ENCODE measurements at places on chromosomes 5 and 9. TPM values are rescaled to one million over a fixed set of nuclear protein-coding genes. Genes with fewer than 3 reads are reported as not detected.

ZNF454 gene
- total RNA-seq: not detected

CDC20B gene
- 0.07 TPM for total RNA-seq

CCT5 gene
- total RNA-seq: 333 TPM

TJP2 gene
- 28.3 TPM for total RNA-seq

GRCh38 chr9:112049811-112050516, 125.1 kb downstream of the SUSD1 start:
- H3K27me3 ChIP-seq: no peaks in the 10 kb centered on the region
- H3K4me1 ChIP-seq: peaks cover 73% of the 10 kb centered on the region
- peak overlapping the region; percentile 78 for H3K27ac ChIP-seq
- peaks cover 41% of the 10 kb centered on the region for H3K36me3 ChIP-seq
- H3K4me3 ChIP-seq: peak overlapping the region; percentile 55
- DNase-seq: no peak

DNA sequence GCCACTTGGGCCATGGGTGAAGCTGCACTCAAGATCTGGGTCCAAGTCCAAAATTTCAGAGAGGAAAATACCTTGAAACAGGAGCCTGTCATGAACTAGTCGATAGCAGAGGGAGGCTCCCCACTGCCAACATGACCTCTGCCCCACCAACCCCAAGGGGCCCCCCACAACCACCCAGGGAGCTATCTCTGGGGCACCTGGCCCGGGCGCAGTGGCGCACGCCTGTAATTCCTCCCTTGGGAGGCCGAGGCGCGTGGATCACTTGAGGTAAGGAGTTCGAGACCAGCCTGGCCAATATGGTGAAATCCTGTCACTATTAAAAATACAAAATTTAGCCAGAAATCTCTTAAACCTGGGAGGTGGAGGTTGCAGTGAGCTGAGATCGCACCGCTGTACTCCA, 20.1 kb upstream of the HMCN2 start:
- peaks cover 3% of the 10 kb centered on the region for H3K36me3 ChIP-seq
- DNase-seq: no peak
- H3K27ac ChIP-seq: no peak overlapping the region
- H3K4me3 ChIP-seq: no peak overlapping the region
- H3K4me1 ChIP-seq: peaks cover 15% of the 10 kb centered on the region

SETX gene
- 16.7 TPM for total RNA-seq

GRCh38 chr5:1564824-1565736, 41.3 kb upstream of the LPCAT1 start:
- no peak overlapping the region for H3K27ac ChIP-seq
- H3K4me1 ChIP-seq: peaks cover 35% of the 10 kb centered on the region
- H3K36me3 ChIP-seq: peaks cover under 1% of the 10 kb centered on the region

TAF11L11 gene
- total RNA-seq: not detected

DNA sequence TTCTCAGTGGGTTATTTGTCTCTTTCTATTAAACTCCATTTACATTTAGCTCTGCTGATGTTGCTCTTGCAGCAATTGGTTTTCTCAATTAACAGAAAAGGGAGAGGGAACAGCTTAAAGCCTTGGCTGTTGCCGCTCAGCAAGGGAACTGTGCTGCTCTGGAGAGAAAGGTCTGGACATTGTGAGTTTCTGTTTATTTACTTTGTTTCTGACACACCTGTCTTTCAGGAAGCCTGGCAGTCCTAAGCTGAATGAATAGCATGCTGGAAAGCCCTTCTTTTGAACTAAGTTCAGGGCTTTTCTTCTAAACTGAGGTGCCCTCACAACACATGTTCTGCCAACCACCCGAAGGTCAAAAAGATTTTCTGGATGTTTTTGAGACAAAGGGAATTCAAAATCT, 491.9 kb downstream of the PDE4D start:
- no peak overlapping the region for H3K4me3 ChIP-seq
- no peaks in the 10 kb centered on the region for H3K4me1 ChIP-seq

RLN2 gene
- not detected for total RNA-seq

DNA sequence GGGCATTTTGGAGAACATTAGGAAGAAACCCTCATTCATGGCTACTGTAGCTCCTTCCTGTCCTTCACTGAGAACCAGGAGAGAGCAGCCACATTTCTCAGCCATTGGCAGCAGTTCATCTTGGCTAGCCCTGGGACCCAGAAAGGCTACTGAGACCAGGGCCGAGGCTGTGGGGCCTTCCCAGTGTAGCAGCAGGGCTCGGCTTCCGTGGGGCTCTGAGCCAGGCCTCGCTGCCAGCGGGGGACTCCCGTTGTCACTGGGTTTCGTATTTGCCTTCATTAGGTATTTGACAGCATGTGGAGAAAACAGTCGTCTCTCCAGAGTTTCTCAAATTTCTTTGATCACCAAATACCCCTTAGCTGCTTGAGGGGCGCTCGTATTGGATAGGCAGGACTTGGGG, 37.3 kb upstream of the PRDM12 start:
- no peaks in the 10 kb centered on the region for H3K27me3 ChIP-seq
- DNase-seq: no peak
- no peak overlapping the region for H3K4me3 ChIP-seq
- H3K36me3 ChIP-seq: peaks cover 19% of the 10 kb centered on the region

FAM81B gene
- total RNA-seq: not detected

DNA sequence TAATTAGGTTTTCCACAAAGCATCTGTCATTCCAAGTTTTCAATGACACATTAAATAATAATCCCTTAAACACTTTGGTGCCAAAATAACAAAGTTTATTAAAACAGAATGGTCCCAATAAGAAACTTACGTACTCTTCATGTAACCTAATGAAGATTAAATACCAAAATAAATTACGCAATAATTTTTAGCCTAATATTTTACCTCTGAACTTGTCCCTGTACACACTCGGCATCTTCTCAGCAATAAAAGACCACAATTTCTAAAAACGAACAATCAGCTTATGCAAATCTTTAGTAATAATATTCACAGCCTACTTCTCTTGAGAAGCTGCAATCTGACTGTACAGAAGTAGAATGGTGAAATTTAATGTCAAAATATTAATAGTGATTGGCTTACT, 163.6 kb downstream of the ZDHHC21 start:
- peaks cover 13% of the 10 kb centered on the region for H3K27me3 ChIP-seq
- no peak overlapping the region for H3K27ac ChIP-seq
- peaks cover 17% of the 10 kb centered on the region for H3K4me1 ChIP-seq
- DNase-seq: no peak

DNA sequence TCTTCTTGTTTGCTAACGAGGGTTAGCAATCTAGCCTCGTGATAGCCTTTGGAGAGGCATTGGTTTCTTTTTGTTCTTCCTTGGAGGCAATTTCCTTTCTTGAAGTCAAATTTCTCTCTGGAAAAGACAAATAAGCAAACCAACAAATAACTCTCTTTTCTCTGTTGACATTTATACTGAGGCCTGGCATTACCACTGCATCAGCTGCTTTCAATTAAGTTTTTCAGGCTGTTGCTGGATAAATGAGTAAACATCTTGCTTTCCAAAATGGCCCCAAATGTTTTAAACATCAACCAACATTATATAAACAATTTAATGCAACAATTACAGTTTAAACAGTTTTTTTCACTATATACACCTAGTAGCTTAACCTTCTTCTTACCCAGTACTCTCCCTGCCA, 264.4 kb downstream of the HTR1A start:
- no peak overlapping the region for H3K4me3 ChIP-seq
- H3K27me3 ChIP-seq: no peaks in the 10 kb centered on the region
- H3K36me3 ChIP-seq: no peaks in the 10 kb centered on the region
- H3K27ac ChIP-seq: no peak overlapping the region
- H3K4me1 ChIP-seq: no peaks in the 10 kb centered on the region
- no peak for DNase-seq

DNA sequence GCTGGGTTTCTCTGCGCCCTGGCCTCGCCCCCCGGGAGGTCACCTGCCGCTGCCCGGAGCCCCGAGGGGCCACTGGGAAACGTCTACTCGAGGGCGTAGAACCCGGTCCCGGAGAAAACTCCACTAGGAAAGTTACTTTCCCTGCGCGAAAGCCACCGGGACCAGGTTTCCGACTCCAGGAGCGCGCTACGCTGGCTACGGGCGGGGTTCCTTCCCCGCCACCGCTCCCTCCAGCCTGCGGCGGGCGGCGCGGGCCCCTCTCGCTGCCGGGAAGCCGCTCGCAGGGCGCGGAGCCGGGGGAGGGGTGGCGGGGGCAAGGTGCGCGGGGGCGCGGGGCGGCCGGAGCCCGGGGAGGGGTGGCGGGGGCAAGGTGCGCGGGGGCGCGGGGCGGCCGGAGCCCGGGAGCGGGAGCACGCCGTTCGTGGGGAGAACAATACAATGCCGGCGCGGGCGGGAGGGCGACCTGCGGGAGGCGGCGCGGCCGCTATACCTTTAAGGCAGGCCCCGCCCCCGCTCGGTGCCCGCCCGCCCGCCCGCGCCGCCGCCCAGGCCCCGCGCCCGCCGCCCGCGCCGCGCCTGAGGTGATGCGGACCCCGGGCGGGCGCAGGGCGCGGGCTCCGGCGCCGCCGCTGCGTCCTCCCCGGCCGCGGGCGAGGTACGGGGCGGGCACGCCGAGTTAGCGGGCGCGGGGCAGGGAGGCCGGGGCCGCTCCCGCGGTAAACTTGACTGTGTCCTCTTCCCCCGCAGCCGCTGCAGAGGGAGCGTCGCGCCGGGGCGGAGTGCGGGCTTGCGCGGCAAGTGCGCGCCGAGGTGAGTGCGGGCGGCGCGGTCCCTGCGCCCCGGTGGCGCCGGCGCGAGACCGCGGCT, 278.1 kb downstream of the AOPEP start:
- peaks cover 39% of the 10 kb centered on the region for H3K36me3 ChIP-seq
- peaks cover 2% of the 10 kb centered on the region for H3K27me3 ChIP-seq
- H3K27ac ChIP-seq: peak overlapping the region; percentile 93
- H3K4me3 ChIP-seq: peak overlapping the region; percentile 93

DNA sequence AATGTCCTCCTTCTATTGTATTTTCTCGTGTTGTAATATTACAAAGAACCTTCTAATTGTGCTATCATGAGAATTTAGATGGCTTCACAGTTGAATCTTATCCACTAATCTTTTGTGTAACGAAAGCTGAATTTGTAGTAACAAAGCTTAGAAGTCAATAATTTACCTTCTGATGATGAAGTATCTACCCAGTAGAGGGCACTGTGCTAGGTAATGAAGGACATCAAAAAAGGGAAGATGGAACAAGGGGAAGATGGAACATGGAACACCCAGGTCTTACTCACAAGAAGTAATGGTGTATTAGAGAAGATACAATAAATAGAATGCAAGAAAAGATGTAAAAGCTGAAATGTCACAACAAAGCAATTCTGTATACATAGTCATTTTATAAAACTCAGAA, 131.0 kb upstream of the CCNG1 start:
- H3K36me3 ChIP-seq: no peaks in the 10 kb centered on the region
- no peak for DNase-seq
- H3K27me3 ChIP-seq: no peaks in the 10 kb centered on the region
- no peak overlapping the region for H3K27ac ChIP-seq
- no peak overlapping the region for H3K4me3 ChIP-seq

GRCh38 chr5:54672871-54673270, 155.3 kb downstream of the SNX18 start:
- H3K27me3 ChIP-seq: peaks cover 4% of the 10 kb centered on the region
- no peak overlapping the region for H3K4me3 ChIP-seq

FAXDC2 gene
- total RNA-seq: 5.0 TPM

SUSD1 gene
- 7.4 TPM for total RNA-seq

SQSTM1 gene
- 256 TPM for total RNA-seq

DNA sequence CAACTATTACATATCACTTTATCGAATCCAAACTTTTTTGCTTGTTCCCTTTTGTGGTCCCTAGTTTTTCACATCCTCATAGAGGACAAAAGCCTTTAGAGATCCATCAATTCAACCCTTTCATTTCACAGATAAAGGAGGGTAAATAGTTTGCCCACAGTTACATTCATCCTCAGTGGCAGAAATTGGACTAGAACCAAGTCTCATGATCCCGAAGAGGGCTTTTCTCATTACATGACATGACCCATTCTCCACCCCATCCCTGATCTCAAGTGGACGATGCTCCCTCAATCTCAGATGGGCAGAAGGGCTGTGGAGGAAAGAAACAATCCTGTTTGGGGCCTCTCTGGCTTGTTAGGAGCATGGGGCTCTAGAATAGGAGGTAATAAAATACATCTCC, 23.1 kb downstream of the TICAM2 start:
- H3K36me3 ChIP-seq: peaks cover 64% of the 10 kb centered on the region
- peaks cover 62% of the 10 kb centered on the region for H3K4me1 ChIP-seq
- peak overlapping the region; percentile 56 for H3K27ac ChIP-seq
- DNase-seq: no peak
- no peak overlapping the region for H3K4me3 ChIP-seq

DNA sequence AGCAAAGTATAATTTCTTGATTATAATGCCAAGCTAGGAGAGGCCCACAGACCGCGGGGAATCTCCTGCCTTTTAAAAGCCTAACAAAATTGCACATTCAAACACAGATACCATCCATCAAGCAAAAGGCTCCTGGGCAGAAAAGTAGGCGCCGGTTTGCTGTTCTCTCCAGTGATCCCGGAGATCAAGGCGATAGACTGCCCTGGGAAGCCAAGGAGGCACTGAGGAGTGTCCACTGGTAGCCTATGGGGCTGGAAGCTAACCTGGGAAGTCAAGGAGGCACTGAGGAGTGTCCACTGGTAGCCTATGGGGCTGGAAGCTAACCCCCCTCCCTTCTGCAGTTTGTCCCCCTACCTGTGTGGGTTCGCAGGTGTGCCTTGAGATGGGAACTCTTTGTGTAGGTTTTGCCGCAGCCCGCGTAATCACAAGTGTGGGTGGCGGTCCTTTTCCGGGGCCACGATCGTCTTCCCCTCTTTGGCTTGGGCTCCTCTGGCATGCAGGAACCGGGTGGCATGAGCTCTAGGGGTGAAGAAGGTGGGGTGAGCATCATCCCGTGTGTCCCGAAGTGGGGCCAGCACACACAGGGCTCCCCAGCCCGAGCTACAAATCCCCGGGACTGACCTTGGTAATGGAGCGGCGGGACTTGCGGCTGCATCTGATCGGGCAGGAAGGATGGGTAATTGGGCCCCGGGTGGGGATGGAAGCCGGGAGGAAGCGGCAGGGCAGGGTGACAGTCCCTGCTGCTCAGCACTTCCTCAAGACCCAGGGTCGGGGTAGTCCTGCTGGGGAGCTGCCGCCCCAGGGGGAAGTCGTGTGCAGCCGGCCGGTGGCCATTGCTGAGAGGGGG, 2.7 kb downstream of the KLF4 start:
- peaks cover 6% of the 10 kb centered on the region for H3K27me3 ChIP-seq
- no peaks in the 10 kb centered on the region for H3K36me3 ChIP-seq
- H3K4me1 ChIP-seq: peaks cover 12% of the 10 kb centered on the region
- H3K27ac ChIP-seq: no peak overlapping the region

SNCAIP gene
- 0.44 TPM for total RNA-seq

All from HFFc6 (cell line).